GM12878 (cell line): ENCODE measurements at places on chromosomes 2 and 18. TPM values are rescaled to one million over a fixed set of nuclear protein-coding genes. Genes with fewer than 3 reads are reported as not detected.

The CBLN2 gene
- total RNA-seq = 0.21 and 0.38 TPM in 2 replicates

DNA sequence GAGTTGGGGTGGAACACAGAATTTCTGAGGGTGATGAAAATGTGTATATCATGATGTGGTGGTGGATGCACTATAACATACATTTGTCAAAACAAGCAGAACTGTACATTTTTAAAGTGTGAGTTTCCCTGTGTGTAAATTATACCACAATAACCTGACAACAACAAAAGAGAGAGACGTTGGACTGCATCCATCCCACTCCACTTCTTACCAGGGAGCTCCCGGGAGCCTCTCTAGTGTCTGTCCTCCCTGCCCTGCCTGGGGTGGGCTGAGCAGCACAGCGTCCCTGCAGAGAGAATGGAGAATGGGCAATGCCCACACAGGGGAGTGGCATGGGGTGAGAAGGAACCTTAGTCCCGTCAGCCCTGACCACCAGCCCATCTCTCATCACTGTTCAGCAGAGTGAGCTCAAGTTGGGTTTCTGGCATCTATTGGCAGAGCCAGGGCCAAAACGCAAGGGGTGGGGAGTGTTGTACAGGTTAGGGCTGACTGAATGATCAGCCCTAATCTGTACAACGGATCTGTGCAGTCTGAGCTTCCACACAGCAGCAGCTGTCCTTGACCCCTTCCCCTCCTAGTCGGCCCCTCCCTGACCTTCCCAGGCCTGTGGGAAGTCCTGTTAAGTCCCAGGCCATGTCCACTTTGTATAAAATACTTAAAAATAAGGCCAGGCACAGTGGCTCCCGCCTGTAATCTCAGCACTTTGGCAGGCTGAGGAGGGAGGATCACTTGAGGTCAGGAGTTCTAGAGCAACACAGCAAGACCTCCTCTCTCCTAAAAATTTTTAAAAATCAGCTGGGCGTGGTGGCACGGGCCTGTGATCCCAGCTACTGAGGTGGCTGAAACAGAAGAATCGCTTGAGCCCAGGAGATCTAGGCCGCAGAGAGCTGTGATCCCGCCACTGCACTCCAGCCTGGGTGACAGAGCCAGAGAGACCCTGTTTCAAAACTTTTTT is 3.3 kb upstream of the PROC start:
- no peak for DNase-seq

The RAB6C gene
- not detected in 2 replicates for total RNA-seq

GRCh38 chr2:85132834-85133637 is at the start of gene TCF7L1:
Gene TCF7L1, plus strand, starts transcription at chr2:85133392. Its CDS starts 293 bp downstream, at chr2:85133685.
- no peak for DNase-seq

The EFR3B gene
- 3.5 and 3.9 TPM in 2 replicates for total RNA-seq

The IL1A gene
- total RNA-seq = 6.1 and 6.6 TPM in 2 replicates

The BCL11A gene
- 22.7 and 26.6 TPM in 2 replicates for total RNA-seq

The MC4R gene
- not detected in 2 replicates for total RNA-seq

GRCh38 chr18:49813069-49813318 is 339 bp downstream of the ACAA2 start:
- no peak for DNase-seq

DNA sequence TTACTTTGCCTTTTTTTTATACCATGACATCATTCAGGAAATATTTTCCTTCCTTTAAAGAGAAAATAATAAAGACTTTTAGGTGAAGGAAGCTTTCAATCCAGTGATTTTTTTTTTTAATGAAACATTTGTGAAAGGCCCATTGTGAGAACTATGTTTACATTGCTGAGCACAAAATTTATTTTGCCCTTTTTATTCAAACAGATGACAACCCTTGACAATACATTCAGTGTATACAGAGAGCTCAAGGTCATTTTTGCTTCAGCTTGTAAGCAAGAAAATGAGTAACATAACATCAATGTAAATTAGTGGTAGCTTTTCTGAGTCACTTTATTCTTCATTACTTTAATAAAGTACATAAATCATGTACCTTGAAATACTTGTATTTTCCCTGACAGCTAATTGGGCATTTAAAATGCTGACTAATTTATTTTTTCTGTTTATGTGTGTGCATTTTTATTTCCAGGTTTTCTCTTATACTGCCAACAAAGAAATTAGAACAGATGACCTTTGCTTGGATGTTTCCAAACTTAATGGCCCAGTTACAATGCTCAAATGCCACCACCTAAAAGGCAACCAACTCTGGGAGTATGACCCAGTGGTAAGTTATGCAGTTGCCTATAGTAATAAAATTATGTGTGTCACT is 121.6 kb downstream of the GALNT1 start:
- no peak for DNase-seq

DNA sequence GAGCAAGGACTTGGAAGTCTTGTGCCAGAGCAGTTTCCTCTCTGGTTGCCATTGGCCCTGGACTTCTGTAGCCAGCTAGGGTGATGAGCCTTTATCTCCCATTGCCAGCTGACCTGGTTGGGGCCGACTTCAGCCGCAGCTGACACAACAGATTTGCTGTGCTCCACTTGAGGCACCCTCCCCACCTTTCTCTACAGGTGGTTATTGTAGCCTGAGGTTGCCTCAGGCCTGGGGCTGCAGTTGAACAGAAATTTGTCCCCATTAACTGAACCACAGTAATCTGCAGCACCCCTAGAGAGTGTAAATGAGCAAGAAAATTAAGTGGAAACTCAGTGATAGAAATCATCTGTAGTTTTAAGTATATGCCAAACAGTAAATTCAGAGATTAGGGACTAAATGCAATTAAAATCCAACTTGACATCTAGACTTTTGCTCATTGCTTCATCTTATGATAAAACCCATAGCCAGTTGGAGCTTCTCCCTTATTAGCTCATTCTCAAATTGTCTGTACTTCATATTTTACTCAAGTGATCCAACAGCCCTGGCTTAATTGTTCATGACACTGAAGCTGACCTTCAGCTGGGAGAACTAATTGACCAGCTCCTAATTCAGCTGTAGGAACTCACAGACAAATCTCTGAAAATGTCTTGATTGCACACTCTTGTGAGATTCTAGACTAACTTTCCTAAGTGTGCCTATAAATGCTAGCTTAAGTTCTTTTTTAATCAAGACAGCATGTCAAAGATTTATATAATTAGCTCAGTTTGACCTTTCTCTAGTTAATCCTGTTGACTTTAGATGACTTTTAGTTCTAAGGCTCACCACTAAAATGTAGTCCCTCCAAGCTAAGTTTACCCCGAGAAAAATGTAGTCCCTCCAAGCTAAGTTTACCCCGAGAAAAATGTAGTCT is 48.9 kb downstream of the COPS8 start:
- DNase-seq = no peak

DNA sequence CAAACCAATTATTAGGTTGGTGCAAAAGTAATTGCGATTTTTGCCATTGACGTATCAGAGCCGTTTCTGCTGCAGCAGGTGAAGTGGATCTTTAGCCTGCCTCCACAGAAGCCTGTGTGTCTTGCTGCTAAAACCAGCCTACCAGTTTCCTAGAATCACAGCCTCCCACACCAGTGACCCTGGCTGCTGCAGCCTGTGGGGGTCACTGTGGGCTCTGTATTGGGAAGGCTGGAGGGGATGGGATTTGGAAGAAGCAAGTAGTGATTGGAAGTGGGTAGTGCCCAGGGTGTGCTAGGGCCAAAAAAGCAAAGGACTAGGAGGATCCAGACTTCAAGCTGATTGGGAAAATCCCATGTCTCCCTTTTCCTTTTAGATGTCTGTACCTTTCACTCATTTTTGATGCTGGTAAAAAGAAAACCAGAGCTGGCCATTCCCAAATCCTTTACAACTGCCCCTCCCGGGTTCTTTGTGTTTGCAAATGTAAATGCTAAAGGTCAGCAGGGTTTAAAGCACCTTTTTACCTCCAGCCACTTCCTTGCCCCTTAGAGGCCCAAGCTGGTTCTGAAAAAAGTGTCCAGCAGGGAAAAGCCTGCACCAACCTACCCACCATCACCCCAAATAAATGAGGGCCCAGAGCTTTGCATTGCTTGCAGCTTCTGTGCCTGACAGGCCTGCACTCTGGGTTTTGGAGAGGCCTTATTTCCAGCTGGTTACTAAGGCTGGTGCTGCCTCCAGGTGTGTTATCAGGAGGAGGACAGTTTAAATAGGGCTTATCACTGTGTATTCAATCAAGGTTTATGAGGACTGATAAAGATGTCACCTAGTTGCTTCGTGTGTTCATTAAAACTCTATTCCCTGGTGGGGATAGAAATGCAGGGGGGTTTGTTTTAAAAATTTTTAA is 172.0 kb downstream of the MIB1 start:
- no peak for DNase-seq

DNA sequence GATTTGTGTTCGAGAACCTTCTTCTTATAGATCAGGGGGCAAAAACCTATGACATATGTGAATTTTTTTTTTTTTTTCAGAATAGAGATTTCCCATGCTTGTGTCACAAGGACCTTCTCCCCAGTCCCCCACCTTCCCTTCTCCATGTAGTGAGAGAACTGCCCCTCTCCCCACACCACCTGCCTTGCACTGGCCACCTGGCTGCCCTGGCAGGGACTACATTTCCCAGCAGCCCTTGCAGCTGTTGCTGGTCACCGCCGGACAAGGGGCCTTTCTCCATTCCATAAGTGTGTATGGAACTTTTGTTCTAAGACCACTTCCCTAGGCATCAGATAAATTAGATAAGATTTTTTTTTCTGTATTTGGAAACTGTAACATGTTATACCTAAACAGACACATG is 22.2 kb downstream of the MBP start:
- DNase-seq = no peak

The TXNDC2 gene
- 0.40 TPM in 1 of 2 replicates, not detected in the other for total RNA-seq

GRCh38 chr18:78612801-78613200 is 366.8 kb upstream of the SALL3 start:
- DNase-seq = no peak

DNA sequence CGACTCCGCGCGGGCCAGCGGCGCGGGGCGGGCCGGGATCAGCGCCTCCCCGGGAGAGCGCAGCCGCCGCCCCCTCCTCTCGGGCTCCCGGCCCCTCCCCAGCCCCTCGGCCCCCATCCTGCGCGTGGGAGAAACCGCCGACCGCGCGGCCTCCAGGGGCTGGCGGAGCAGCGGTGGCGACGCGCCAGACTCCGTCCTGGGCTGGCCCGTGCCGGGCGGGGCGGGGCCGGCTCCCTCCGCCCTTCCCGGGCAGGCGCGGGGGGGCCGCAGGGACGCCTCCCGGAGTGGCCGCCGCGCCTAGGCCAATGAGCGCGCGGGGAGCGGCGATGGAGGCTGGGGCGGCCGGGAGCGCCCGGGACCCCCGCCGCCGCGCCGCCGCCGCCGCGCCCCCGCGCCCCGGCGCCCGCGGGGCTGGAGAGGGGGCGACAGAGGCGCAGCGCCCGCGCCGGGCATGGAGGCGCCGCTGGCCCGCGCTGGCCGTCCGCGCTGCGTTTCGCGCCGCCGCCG is 49.1 kb downstream of the KCNIP3 start:
- no peak for DNase-seq

DNA sequence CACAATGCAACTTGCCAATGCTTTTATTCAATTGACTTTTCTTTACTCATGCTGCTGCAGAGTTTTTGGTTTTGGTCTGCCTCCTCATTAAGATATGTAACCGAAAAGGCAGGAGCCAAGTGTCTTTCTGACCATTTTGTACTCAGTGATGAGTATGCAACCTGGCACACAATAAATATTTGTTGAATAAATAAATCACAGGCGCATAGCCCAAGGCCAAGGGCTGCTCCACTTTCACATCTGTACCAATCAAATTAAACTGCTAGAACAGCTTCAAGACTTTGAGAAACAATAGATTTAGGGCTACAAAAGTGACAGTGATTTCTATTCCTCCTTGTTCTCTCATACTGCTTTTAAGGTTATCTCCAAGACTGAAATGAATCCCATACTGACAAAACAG is 828.2 kb downstream of the RNF144A start:
- no peak for DNase-seq

GRCh38 chr2:46976556-46977279 is 61.1 kb upstream of the MCFD2 start:
- DNase-seq = no peak
